RKO (cell line): ENCODE measurements at places on chromosomes 6 and 20.

GRCh38 chr6:42387336-42387735 is 64.4 kb downstream of the TRERF1 start:
- no peak for DNase-seq

DNA sequence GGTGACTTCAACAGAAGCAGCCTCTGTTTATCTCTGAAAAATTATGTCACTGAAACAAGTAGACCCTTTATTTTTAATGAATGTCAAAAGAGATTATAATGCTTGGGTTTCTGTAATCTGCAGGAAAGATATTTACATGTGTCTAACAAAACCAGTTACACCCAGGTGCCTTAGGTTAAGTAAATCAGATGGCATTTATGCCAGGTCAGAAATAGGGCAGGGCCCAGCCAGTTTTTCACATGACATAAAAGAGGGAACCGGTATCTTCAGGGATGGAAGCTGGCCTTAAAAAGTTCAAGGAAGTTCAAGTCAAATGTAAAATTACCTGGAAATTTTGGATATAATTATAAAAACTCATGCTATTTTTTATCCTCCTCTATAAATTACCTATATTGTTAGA is 14.2 kb upstream of the ENPP4 start:
- DNase-seq, result no peak

GRCh38 chr6:76495909-76496308 is 423.4 kb upstream of the IMPG1 start:
- no peak for DNase-seq

DNA sequence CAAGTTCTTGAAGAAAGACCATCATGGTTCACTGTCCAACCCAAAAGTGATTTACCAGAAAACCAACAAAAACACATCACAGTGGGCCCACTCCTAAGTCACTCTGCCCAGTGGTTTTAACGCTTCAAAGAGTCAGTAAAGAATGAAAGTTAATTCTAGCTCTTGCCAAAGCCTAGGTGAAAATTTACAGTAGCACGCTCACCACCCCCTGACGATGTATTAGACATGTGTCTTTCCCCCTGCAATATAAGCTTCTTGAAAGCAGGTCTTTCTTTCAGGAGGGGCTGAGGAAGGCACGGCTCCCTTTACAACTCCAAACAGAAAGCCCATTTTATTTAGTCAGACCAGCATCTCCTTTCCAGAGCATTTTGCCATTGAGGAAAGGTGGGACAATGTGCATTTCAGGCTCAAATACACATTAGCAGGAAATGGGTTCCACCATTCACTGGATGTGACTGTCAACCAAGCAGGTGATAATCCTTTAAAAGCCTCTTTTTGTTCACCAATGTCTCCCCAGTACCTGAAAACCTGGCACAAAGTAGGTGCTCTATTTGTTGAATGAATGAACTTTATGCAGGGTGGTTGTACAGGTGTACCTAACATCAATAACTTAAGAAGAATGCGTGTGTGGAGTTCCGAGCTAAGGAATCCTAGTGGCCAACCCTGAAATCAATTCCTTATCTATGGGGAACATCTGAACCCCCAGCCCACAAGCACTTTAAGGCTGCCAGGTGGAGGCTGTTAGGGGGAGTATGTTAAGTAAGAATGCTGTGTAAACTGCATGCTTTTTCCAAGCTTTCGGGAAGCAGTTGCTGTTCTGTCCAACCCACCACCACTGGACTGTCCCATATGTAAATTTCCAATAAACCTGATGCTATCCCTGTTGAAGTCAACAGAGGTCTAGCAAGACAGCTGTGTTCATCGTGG is 11.4 kb downstream of the EZR start:
- DNase-seq, result no peak

GRCh38 chr6:157644043-157644810 is 178.8 kb upstream of the SNX9 start:
- no peak for DNase-seq

DNA sequence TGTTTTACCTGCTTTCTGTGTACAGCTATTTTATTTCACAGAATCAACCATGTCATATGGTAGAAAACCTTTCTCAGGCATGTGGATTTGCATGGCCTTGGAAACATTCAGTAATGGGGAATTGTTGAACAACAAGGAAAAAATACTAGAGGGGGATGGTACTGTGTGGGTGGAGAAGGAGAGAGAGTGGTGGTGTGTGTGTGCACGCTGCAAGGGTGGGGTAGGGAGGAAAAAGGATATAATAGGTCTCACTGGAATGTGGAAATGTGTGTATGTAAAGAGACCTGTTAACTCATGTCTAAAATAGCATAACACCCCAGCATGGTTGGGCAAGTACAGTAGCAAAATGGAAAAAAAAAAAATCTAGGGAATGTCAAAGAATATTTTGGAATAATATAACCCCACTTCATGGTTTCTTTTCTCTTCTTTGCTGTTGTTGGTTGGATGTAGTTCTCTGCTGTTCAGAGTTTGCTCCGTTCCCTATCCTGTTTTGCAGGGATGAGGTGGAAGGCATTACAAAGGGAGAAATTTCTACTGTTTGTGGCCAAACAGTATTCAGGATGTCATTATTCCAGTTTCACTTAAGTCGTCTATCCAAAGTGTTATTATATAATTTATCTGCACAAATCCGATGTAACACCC is 93.9 kb upstream of the CITED2 start:
- no peak for DNase-seq

DNA sequence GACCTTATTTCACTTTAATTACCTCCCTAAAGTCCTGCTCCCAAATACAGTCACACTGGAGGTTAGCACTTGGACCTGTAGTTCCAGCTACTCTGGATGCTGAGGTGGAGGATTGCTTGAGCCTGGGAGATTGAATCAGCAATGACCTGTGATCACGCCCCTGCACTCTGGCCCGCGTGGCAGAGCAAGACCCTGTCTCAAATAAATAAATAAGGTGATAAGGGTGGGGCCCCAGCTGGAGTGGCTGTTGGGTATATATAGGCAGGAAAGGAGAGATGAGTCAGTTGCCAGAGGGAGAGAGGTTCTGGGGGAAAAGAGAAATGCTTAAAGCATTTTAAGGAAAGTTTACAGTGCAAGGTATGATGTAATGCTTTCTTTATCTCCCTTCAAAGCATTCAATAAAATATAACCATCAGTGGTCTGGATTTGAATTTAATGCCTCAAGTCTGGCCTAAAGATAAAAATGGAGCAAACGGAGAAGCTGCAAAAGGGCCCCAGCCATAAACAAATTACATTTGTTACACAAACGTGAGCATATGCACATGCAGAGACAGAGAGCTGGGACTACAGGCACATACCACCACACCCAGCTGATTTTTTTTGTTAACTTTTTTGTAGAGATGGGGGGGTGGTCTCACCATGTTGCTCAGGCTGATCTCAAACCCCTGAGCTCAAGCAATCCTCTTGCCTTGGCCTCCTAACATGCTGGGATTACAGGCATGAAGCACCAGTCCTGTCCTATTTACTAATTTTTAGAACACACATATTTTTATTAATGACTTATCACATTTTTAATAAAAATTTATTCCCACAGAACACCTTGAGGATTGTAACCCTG is 6.1 kb upstream of the PM20D2 start:
- DNase-seq, result no peak

DNA sequence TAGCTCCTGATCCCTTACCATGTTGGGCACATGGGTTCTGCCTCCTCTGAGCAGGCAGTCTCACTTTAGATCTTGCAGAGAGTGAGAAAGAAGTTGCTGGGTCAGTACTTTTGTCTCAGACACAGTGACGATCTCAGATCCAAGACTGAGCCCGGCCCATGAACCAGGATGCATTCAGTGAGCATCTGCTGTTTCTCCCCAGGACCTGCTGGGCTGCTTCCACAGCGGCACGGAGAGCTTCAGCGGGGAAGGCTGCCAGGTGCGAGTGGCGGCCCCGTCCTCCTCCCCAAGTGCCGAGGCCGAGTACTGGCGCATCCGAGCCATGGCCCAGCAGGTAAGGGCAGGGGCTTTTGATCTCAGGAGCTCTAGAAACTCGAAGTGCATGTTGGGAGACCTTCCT is 53.9 kb upstream of the SMIM28 start:
- no peak for DNase-seq

DNA sequence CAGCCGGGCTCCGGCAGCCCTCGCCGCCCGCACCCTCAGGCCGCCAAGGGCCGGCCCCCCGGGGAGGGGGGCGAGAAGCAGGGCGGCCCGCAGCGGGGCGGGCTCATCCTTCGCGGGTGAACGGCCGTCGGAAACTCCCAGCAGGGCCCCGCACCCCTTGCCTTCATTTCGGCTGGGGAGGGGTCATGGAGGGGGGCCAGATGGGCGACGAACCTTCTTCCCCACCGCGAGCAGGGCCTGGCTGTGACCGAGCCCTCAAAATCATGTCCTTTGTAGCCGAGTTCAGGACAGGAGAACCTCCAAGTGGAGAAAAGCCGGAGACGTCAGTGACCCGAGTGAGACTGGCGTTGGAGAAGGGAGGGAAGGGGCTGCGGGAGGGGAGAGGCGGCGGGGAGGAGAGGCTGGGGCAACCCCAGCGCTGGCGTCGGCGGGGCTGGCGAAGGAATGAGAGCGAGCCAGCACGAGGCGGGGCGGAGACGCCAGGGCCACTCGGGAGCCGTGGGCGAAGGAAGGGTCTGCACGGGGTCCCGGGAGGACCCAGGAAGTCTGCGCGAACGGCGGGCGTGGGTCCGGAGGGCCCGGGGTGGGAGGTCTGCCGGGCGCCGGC is 571 bp upstream of the FOXC1 start:
- DNase-seq, result no peak

- DNase-seq, result no peak
These were observed 42.6 kb downstream of the PRKN start for GRCh38 chr6:162684961-162685360.

DNA sequence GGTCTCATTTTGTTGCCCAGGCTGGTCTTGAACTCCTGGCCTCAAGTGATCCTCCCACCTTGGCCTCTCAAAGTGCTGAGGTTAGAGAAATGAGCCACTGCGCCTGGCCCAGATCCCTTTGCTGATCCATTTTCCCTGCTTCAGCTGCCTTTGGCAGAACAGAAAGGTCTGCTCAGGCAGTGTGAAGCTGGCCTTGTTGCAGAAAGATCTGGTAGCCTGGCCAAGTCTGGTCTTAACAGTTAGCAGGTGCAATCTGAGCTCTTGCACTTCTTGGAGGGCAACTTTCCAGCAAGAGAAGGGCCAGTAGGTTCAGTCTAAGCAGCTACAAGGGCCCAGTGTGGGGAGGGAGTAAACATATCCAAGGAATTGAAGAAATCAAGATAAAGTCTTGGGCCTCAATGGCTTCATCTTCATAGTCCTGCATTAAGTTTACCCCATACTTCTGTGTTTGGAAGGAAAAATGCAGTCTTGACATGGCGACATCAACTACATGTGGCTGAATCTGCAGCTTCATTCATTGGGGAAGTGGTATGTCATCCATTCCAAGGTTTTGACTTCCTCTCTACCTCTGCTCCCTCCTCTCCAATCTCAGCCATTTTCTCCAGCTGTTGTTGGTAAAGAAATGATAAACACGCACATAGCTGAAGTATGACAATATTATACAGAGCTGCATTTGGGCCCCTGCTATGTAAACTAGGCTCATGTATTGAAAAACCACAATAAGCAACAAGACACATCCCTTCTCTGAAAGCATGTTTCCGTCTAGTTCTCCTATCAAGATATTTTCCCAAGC is 39.0 kb upstream of the NEDD9 start:
- DNase-seq, result no peak

- no peak for DNase-seq
These were observed 116.5 kb upstream of the MAP3K7 start for GRCh38 chr6:90703336-90703735.

GRCh38 chr20:21303872-21304586 is 898 bp downstream of the XRN2 start:
- peak; percentile 51 for DNase-seq

DNA sequence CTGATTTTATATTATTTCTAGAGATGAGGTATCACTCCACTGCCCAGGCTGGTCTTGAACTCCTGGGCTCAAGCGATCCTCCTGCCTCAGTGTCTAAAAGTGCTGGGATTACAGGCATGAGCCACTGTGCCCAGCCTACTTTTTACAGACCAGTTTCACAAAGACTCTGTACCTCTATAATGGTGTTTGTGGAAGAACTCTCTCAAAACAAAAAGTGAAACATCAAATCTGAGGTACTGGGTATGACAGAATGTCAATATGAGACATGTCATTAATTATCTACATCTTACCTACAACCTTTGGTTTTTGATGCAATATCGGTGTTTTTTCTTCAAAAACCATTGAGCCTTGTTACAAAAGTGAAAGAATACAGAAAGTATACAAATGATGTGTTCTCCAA is 49.4 kb upstream of the MCM9 start:
- no peak for DNase-seq

DNA sequence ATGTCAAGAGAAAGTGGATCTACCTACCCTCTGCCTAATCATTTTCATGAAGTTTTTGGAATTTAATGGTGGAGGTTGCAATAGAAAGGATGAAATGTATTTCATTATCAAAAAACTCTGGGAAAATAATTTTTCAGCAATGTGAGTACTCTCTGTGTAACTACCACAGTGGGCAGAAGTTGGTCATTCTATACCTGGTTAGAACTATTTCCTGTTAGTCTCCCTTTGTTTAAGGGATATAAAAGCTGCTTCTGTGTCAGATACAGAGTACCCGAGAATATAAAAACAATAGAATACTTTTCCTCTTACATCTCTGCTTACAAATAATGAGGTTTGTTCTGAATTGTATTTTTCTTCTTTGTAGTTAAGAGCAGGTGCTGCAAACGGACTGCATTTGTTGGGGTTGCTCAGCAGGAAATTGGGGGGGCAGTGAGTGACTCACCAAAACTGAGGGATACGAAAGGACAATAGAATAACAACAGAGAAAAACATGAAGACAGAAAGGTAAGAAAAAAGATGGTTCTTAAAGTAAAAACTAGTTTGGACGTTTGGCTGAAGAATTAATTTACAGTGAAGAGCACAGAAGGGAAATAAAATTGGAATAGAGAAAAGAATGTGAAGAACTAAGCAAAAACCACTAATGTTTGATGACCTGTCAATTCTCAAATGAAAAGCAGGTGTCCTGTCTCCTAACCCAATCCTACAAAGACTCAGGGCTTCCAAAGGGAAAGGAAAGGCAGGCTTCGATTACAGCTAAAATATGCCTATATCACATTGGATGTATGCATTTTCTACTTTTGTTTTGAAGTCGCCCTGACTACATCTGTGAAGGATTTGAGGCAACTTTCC is 703.1 kb downstream of the RFPL4B start:
- DNase-seq, result peak; percentile 36

GRCh38 chr20:49682278-49682677 is 31.4 kb downstream of the B4GALT5 start:
- no peak for DNase-seq

- no peak for DNase-seq
These were observed 26.8 kb downstream of the RAMACL start for GRCh38 chr6:166559662-166560061.

GRCh38 chr20:49868538-49868937 is 46.8 kb downstream of the SPATA2 start:
- DNase-seq, result no peak

GRCh38 chr20:25049261-25050060 is 8.5 kb downstream of the ACSS1 start:
- no peak for DNase-seq

- no peak for DNase-seq
These were observed 180.4 kb downstream of the ADGRG6 start for GRCh38 chr6:142482249-142482648.

- DNase-seq, result no peak
These were observed 106.5 kb downstream of the MAFB start for GRCh38 chr20:40582531-40582930.

GRCh38 chr6:91132461-91132860 is 545.6 kb upstream of the MAP3K7 start:
- no peak for DNase-seq
